Heart right ventricle (tissue), 16 donors: ENCODE measurements at places on chromosomes 3 and 15. TPM values are rescaled to one million over a fixed set of nuclear protein-coding genes. Genes with fewer than 3 reads are reported as not detected.

COL6A6 gene
- 1.8 TPM for total RNA-seq

DNA sequence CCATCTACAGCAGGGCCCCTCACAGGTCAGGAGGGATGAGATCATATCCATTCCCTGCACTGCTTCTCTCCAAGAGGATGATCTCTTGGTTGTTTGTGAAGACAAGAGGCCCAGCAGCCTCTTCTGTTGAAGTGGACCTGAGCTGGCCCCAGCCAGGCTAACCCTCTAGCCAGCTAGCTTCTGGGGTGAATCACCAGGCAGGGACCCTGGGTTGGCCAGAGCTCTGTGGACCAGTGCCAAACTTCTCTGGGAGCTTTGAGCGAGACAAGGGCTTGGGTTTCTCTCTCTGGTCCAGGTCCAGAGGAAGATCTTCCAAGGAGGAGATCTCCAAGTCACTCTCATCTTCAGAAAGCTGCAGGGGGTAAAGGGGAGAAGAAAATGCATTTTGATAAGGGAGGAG is 52.7 kb downstream of the CLDN18 start:
- no peak overlapping the region for H3K4me3 ChIP-seq
- peaks cover 57% of the 10 kb centered on the region for H3K36me3 ChIP-seq
- DNase-seq, result no peak
- H3K4me1 ChIP-seq, result no peaks in the 10 kb centered on the region

- no peaks in the 10 kb centered on the region for H3K27me3 ChIP-seq
- no peak overlapping the region for H3K27ac ChIP-seq
- H3K4me1 ChIP-seq, result no peaks in the 10 kb centered on the region
Observed at GRCh38 chr3:14386254-14386653, 16.2 kb upstream of the SLC6A6 start.

DNA sequence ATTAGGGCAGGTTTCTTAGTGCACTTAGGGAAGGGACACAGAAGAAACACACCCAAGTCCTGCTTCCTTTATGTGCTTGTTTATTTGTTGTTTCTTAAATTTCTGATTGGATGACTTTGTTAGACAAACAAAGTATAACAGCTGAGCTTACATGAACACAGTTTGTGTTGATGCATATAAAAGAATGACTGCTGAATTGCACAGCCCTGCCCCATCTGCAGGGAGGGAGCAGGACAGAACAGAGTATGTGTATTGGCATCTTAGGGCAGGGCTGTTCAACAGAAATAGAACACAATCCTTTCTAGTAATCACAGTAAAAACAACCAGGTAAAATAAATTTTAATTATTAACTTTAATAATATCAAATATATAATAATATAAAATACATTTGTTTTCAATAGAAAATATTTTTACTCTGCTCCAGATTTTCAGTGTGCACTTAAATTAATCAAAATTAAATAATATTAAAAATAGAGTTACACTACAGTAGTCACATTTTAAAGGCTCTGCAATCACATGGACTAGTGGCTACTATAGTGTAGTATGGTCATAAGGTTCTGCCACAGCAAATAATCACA is 198.4 kb downstream of the ZNF621 start:
- no peaks in the 10 kb centered on the region for H3K4me1 ChIP-seq
- H3K27me3 ChIP-seq, result no peaks in the 10 kb centered on the region
- no peaks in the 10 kb centered on the region for H3K36me3 ChIP-seq
- H3K4me3 ChIP-seq, result no peak overlapping the region
- no peak overlapping the region for H3K27ac ChIP-seq

DNA sequence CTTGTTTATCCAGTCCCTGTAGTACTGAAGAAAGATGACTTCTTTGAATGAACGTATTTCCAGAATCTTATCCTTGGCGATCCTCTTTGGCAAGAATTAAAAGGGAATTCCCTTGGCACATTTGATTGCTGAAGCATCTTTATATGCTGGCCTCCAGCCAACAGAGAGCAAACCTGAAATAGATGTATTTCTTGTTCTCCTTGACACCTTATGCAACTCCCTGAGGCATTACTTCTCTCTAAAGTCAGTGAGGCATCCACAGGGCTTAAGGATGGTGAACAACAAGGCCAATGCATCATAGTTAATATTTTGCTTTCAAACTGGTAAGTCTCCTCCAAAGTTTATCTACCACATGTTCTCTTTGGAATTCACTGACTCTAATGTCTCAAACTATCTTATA is 450.9 kb upstream of the THRB start:
- DNase-seq, result no peak
- no peaks in the 10 kb centered on the region for H3K36me3 ChIP-seq
- H3K4me3 ChIP-seq, result no peak overlapping the region
- no peaks in the 10 kb centered on the region for H3K27me3 ChIP-seq
- H3K27ac ChIP-seq, result no peak overlapping the region
- no peaks in the 10 kb centered on the region for H3K4me1 ChIP-seq
